Esophagus squamous epithelium (tissue), 5 donors: ENCODE measurements at places on chromosomes 13 and 19.

DNA sequence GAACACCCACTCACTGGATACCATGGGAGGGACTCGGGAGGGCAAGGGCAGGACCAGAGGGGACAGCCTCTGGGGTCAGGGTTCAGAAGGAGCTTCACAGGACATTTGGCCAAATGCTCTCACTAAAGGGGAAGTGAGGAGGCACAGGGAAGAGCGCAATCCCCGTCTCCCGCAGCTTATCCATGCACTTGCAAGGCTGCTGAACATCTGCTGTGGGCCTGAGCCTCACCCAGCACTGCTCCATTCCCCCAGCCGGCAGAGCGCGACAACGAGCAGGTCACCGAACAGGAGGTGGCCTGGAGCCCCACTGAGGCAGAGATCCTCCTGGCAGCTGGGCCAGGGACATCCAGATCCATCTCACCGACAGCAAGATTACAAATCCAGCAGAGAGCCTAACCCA, 23.3 kb downstream of the ELAVL1 start:
- no peak for DNase-seq

DNA sequence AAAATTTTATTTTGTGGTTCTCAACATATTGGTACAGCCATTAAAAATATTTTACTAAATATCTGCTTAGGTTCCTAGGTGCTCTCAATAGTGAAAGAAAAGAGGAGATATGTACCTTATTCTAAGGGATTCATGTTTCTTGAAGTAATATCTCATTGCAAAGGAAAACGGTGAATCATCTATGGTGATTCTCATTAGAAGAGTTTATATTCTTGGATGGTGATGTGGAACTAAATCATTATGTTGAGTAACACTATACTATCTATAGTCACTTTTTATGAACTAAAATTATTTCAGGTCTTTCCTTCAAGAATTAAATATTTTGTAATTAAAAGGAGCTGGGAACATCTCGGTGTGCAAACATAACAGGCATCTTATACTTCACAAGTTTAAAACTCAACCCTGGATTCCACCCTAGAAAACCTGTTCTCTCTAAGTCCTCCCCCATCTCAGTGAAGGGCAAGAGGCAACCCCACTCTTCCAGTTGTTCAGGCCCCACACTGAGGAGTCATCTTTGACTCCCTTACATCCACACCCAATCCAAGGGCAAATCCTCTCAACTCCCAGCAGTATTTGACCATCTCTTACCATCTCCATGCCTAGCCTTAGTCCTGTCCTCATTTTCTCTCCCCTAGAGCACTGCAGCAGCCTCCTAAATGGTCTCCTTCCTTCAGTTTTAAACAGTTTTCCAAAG, 140.1 kb downstream of the RGCC start:
- DNase-seq, result no peak

DNA sequence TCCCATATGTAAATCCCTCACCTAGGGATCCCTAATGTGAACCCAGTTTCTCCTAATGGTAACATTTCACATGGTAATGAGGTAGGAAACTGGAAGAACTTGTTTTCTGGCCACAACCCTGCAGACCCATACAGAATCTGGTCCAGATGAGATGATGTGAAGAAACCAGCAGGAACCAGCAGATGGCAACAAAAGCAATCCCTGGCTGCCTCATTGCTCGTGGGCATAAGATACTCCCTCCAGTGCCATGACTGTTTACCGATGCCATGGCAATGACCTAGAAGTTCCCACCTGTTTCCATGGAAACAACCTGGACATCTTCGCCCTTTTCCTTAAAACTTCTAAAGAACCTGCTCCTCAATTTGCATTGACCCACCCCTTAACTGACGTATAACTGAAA, 1.4 kb upstream of the CD209 start:
- no peak for DNase-seq

GRCh38 chr19:35144600-35145436, 1.8 kb downstream of the FXYD7 start:
- no peak for DNase-seq

GRCh38 chr13:36870050-36870692, 49.9 kb downstream of the SMAD9 start:
- DNase-seq, result no peak

DNA sequence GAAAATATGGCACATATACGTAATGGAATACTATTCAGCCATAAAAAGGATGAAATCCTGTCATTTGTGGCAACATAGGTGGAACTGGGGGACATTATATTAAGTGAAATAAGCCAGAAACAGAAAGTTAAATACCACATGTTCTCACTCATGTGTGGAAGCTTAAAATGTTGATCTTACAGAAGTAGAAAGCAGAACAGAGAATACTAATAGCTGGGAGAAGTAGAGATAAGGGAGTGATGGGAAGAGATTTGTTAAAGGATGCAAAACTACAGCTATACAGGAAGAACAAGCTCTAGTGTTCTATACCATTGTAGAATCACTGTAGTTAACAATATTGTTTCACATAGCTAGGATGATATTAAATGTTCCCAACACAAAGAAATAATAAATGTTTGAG, 68.1 kb downstream of the RUBCNL start:
- DNase-seq, result no peak

- no peak for DNase-seq
Measured at GRCh38 chr13:90402613-90403012, 944.9 kb upstream of the MIR17HG start.

DNA sequence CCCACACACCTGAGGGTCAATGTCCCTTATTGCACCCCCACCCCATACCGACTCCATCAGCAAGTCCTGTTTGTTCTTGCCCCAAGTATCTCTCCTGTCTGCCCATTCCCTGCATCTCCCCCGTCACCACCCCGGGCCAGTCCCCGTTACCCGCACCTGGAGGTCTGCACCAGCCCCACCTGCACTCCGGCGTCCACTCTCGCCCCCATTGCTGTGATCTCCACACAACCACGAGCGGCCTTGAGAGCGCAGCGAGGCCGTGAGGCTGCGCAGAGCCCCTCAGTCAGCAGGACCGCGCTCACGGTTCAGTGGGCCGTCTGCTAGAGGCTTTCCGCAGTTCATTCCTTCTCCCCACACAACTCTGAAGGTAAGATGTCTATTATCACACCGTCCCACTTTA, 152.8 kb downstream of the KATNAL1 start:
- DNase-seq, result no peak

GRCh38 chr19:1438933-1439354, 748 bp downstream of the RPS15 start:
- DNase-seq, result no peak

DNA sequence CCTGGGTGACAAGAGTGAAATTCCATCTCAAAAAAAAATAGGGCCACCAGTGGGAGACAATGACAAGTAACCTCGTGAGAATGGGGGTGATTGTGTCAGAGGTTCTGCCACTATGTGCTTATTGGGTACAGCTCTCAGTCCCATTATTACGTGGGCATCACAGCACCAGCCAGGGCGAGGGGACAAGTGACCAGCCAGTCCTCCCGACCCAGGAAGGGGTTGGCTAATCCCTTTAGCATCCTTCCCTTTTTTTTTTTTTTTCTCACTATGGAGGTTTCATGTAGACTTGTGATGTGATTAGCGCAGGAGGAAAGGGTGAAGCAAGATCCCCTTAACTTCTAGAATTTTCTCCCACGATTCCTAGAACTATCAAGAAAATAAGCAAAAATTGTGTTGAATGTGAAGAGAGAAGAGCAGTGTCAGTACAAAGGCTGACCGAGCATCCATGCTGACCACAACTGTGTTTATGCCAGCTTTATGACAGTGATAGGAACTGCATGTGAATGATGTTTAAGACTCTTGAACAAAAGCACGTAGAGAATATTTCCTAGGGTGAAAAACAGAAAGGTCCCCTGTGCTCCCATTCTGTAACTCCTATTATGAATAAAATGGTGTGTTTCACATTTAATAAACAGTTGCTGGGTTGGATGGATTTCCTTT, 50.0 kb downstream of the ALOX5AP start:
- DNase-seq, result no peak

DNA sequence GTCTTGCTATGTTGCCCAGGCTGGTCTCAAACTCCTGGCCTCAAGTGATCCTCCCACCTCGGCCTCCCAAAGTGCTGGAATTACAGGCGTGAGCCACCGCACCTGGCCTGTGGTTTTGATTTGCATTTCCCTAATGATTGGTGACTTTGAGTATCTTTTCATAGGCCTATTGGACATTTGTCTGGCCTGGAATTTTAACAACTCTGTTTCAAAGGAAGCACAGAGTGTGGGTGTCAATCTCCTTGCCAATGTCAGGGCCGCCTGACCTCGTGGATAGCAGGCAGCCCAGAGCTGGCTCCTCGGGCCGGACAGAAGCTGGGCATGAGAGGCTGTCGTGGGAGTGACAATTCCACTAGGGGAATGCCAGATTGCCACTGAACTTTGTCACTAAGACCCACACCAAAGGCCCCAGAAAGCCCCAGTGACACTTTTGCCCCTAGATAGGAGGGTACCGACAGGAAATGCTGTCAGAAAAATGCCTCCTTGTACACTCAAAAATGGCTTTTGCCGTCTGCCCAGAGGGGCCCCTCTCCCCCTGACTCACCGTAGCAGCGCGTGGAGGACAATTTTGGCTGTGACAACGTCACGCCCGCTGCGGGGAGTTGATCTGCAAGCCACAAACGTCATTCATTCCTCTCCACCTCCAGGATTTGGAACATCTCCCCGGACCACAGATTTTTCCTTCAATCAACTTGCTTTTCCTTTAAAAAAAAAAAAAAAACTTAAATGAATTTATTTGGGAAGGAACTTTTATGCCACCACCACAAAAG, 11.7 kb upstream of the ADGRE5 start:
- DNase-seq, result no peak

GRCh38 chr13:40113643-40114304, 458.3 kb downstream of the COG6 start:
- DNase-seq, result no peak

- DNase-seq, result no peak
Measured at GRCh38 chr19:3868770-3869456, at the start of gene ZFR2. Gene ZFR2 (minus strand): TSS chr19:3869038. CDS start chr19:3869017, 21 bp downstream.

GRCh38 chr13:51154029-51154555, 43.0 kb upstream of the C13orf42 start:
- no peak for DNase-seq

GRCh38 chr19:4776436-4777211, 14.9 kb upstream of the FEM1A start:
- no peak for DNase-seq

GRCh38 chr13:106117640-106118039, 417.8 kb downstream of the EFNB2 start:
- no peak for DNase-seq

DNA sequence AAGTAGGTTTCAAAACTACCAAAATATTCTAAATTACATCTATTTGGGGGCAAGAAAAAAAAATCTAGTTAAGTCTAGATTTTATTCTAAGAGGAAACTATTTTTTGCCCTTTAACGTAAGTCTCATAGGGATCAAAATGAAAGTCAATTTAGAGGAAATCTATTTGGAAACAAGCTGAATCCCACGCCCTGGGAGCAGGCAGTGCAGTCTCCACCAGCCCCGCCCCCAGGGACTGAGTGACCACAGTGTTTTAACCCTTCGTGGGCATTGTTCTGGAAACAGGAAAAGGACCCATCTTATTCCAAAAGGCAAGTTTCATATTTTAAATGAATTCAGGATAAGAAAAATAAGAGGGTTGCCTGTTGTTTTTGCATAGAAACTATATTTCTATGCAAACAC, 209.7 kb downstream of the SPRY2 start:
- no peak for DNase-seq

GRCh38 chr19:28289295-28290063, 923.5 kb downstream of the UQCRFS1 start:
- DNase-seq, result no peak

DNA sequence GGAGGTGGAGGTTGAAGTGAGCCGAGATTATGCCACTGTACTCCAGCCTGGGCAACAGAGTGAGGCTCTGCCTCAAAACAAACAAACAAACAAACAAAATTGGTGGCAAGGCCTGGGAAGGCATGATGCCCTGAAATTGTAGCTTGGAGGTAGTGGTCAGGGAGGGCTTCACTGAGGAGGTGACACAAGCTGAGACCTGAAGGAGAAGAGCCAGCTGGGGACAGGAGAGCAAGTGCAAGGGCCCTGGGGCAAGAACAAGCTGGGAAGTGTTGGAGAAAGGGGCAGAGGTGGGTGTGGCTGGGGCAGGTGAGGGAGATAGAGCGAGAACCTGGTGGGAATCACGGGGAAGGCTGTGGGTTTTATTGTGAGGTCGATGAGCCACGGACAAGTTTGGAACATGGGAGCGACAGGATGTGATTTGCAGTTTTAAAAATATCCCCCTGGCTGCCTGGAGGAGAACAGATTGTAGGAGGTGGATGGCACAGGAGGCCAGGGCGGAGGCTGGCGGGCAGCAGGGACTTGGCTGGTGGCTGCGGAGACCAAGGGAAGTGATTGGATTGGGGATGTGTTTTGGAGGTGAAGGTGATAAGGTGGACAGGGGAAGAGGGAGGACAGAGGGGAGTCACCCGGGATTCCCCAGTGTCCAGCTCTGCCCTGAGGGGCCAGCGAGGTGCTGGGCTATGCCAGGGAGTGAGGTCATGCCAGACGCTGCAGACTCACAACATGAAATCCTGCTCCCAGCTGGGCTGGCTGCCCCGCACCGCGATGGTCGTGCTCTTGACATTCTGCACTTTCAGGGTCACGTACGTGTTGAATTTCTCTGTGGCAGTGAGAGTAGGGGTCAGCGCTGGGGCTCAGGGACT, 14.0 kb downstream of the UNC13A start:
- DNase-seq, result no peak

- DNase-seq, result no peak
Measured at GRCh38 chr13:113613789-113614379, 29.3 kb downstream of the TFDP1 start.

- no peak for DNase-seq
Measured at GRCh38 chr13:41004875-41005693, 14.0 kb downstream of the ELF1 start.

- no peak for DNase-seq
Measured at GRCh38 chr13:51997641-51998330, 13.5 kb downstream of the ATP7B start.

DNA sequence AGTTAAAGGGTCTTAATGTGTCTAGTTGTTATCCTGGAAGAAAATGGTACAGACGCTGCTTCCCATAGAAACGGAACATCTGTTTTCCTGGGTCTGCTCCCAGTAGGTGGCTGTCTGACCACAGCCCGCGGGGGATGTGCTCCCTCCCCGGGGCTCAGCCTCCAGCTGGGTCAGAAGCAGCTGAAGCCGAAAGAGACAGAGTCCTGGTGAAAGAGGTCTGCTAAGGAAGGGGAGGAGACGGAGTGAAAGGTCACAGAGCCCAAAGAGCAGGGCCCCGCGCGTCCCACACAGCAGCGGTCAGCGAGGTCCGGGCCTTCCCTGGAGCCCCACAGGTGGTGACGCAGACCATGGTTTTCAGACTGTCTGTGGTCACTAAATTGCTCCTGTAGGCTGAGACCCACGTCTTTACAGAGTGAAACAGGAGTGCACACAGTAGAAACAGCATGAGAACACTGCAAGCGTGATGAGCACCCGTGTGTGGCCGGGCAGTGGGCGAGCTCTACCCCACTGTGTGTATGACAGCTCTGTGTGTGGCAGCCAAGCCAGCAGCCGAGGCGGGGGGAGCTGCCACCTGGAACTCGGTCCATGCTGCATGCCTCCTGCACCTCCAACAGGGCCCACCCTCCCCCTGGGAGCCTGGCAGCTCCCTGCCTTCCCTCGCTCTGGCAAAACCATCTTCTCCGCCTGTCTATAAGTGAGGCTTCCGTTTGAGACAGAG, 52.0 kb upstream of the C13orf46 start:
- DNase-seq, result no peak

- DNase-seq, result no peak
Measured at GRCh38 chr19:55481148-55481793, 3.7 kb upstream of the NAT14 start.

- no peak for DNase-seq
Measured at GRCh38 chr13:41222259-41222852, 28.0 kb upstream of the KBTBD7 start.
